ENCODE measurements at places on chromosomes 3 and 15.

GRCh38 chr15:85694091-85694490, 100.6 kb downstream of the KLHL25 start:
- DNase-seq = no peak

DNA sequence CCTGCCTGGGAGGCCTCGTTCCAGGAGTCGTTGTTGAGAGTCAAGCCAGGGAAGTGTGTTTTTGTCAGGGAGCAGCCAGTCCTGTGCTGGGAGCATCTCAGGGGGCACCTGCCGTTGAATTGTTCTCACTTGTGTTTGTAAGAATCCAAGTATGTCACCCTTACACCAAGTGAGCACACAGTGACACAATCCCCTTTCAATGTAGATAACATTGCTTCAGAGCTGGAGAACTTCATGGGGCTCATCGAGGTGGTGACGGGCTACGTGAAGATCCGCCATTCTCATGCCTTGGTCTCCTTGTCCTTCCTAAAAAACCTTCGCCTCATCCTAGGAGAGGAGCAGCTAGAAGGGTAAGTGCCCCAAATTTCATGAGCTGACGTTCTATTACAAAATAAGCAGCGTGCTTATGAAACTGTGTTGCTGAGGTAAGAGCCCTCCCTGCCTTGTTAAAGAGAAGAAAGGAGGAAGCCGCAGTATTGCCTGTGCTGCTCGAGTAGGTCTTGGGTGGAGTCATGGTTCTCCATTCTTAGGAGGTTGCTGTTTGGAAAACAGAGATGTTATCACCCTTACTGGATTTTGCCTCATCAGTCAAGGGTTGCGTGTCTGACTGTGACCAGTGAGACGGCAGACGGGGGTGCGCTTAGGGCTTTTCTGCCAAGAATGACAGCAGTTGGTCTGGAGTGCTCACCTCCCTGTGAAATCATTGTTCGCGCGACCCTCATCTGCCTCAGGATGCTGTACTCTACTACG, 108.1 kb downstream of the PGPEP1L start:
- DNase-seq = no peak

- DNase-seq = no peak
Measured at GRCh38 chr3:19364148-19364547, 215.8 kb downstream of the KCNH8 start.

- DNase-seq = no peak
Measured at GRCh38 chr3:16935781-16936180, 51.0 kb downstream of the PLCL2 start.

DNA sequence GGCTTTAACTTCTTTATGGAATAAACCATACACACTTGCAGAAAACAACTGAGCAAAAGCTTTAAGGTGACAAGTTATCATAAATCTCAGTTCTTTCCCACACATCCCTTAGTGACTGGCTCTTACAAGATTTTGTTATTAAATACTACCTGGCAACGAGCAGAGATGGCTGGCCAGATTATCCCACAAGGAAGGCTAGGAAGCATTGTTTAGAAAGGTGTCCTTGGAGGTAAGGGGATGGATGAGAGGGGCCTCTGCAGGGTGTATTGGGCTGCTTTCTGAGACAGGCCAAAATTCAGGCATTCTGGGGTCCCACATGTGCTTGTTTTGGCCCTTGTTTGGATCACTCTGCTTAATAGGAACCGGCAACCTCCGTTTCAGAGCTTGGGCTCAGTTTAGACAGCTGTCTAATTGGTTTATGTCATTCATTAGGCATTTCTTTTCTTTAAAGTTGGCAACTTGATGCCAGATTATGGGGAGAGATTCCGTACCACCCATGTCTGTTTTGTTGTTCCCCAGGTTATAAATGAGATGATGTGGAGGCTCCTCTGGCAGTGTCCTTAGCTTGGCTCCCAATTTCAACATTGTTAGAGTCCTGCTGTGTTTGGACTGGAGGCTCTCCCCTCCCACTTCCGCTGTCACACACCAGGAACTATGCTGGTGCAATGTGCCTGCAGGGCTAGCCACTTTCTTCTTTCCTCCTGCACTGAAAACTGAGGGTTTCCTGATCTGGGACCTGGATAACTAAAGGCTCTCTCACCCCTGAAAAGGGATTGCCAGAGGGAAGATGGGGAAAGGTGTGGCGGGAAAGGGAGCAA, 121.1 kb downstream of the TPRG1 start:
- DNase-seq = no peak
